Effector memory CD4-positive, alpha-beta T cell (primary cell): ENCODE measurements at places on chromosomes 11 and 22.

DNA sequence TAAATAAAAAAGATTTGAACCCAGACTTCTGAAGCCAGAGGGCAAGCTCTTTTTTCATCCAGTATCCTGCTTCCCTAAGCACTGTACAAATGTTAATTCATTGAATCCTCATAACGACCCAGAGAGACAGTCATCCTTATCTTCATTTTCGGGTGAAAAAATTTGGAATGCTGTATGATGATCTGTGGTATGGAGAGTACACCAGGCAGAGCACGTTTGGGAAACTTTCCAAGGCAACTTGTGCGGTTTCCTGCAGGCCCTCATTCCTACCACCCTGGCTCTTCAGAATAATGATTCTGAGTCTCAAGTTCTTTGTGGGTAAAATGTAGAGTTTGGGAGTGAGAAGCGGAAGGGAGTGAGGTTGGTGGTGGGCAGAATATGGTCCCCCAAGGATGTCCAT is 177.9 kb upstream of the CADM1 start:
- no peak for DNase-seq

DNA sequence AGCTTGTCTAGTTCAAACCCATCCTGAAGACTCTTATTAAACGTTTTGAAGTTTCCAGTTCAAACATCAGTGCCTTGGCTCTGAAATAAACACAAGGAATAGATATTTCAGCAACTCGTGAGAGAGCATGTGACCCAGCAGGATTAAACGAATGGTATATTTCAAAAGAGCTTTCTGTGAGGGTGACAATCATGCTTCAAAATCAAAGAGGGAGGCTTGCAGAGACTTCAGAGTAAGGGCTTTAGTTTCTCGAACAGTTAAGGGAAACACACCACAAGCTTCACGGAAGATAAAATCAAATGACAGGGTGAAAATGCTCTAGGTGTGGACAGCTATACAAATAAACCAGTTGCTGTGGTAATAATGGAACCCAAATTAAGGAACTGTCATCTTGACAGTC is 1.4 kb downstream of the HPS4 start:
- no peak for DNase-seq

DNA sequence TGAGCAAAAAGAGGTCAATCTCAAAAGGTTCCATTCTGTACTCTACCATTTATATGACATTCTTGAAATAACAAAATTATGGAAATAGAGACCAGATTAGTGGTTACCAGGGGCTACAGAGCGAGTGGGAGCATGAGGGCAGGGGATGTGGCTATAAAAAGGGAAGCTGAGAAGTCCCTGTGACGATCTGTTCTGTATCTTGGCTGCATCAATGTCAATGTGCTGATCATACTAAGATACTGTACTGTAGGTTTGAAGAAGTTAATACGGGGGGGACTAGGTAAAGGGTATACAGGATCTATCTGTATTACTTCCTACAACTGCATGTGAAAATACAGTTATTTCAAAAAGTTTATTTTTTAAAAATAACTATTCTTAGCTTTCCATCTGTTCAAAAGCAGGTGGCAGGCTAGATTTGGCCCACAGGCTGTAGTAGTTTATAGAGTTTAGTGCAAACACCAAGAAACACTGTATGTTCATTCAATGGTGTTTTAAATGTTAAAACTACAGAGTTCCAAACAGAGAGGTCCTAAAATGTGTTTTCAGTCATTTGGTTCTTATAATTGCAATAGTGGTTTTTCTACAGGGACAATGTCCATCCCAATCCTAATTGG is 78.2 kb downstream of the SMCO4 start:
- DNase-seq = no peak

GRCh38 chr11:134312223-134312622 is 19.6 kb upstream of the GLB1L2 start:
- DNase-seq = no peak
